HFFc6 (cell line): ENCODE measurements at places on chromosomes 6 and 20. TPM values are rescaled to one million over a fixed set of nuclear protein-coding genes. Genes with fewer than 3 reads are reported as not detected.
A peak's percentile ranks its signal among the peaks of the same experiment; 100 is the strongest.

MTG2 gene
- total RNA-seq, result 27.9 to 31.8 TPM (median 31.2 TPM) in 3 replicates

PRR18 gene
- not detected in 3 replicates for total RNA-seq

SLC12A5 gene
- total RNA-seq, result 0.61 to 0.72 TPM in 2 of 3 replicates, not detected in the other

CENPB gene
- 109 to 127 TPM (median 120 TPM) in 3 replicates for total RNA-seq

CDH22 gene
- not detected in 3 replicates for total RNA-seq

MLN gene
- not detected in 3 replicates for total RNA-seq

- H3K27me3 ChIP-seq, result no peaks in the 10 kb centered on the region
- peak overlapping the region; percentile 30 for H3K27ac ChIP-seq
- H3K36me3 ChIP-seq, result peaks cover 16% of the 10 kb centered on the region
- no peak for DNase-seq
These were observed 7.7 kb downstream of the PHIP start for GRCh38 chr6:79070206-79070825.

DNA sequence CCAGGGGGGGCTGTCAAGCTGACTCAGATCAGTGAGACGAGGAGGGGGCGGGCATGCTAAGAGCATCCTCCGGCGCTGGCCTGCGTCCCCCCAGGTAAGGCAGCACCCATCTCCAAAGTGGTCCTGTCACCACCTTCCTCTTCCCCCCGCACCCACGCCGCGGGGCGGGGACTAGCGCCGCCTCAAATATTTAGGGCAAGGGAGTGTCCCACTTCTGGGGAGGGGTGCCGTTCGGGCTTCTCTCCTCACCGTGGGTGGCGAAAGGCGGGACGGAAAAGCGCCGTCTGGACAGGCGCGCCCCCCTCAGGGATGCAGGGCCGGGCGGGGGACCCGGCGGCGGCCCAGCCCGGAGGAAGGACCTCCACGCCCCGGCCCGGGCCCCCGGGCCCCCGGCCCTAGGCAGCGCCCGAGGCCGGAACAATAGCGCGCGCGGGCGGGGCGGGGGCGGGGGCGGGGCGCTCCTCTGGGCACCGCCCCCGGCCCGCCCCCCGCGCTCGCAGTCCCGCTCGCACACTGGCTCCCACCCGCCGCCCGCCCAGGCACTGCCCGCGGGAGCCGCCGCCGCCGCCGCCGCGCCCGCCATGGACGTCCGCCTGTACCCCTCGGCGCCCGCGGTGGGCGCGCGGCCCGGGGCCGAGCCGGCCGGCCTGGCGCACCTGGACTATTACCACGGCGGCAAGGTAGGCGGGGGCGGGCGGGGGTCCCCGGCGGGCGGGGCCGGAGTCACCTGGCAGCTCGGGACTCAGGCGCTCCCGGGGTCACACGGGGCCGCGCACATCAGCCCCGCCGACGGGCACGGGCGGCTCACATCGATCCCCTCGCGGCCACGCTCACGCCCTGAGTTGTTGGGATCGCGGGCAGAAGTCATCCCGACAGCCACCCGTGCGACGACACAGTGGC is at the start of gene TOX2:
TSS of gene TOX2 (plus strand) at position 542 of the 900 bp plus-strand sequence. CDS start at position 582, 40 bp downstream.
- H3K36me3 ChIP-seq, result peaks cover 9% of the 10 kb centered on the region
- DNase-seq, result peak; percentile 30
- H3K4me3 ChIP-seq, result peak within 1 kb of the TSS; percentile 96
- H3K27me3 ChIP-seq, result peaks cover 2% of the 10 kb centered on the region
- peaks cover 57% of the 10 kb centered on the region for H3K4me1 ChIP-seq

GRCh38 chr6:85015396-85015990 is 251.1 kb upstream of the TBX18 start:
- no peaks in the 10 kb centered on the region for H3K36me3 ChIP-seq
- no peak overlapping the region for H3K27ac ChIP-seq
- H3K4me3 ChIP-seq, result no peak overlapping the region
- H3K4me1 ChIP-seq, result no peaks in the 10 kb centered on the region

- DNase-seq, result no peak
- peaks cover 5% of the 10 kb centered on the region; the same call in 1 of the 2 replicates for H3K27me3 ChIP-seq
- H3K4me3 ChIP-seq, result no peak overlapping the region
These were observed 18.5 kb upstream of the FAM184A start for GRCh38 chr6:119096721-119097565.

GRCh38 chr6:30599625-30600324 is 17.3 kb downstream of the PPP1R10 start:
- no peaks in the 10 kb centered on the region for H3K4me1 ChIP-seq
- no peak overlapping the region for H3K4me3 ChIP-seq
- peaks cover 31% of the 10 kb centered on the region for H3K36me3 ChIP-seq
- H3K27me3 ChIP-seq, result peaks cover 12% of the 10 kb centered on the region

GRCh38 chr20:35146299-35146919 is 727 bp downstream of the EDEM2 start:
- no peaks in the 10 kb centered on the region for H3K36me3 ChIP-seq
- peak overlapping the region; percentile 95 for H3K27ac ChIP-seq
- peaks cover 42% of the 10 kb centered on the region for H3K4me1 ChIP-seq
- H3K27me3 ChIP-seq, result no peaks in the 10 kb centered on the region

- H3K36me3 ChIP-seq, result peaks cover 39% of the 10 kb centered on the region
- H3K4me1 ChIP-seq, result peaks cover 7% of the 10 kb centered on the region
- no peak for DNase-seq
- H3K27me3 ChIP-seq, result no peaks in the 10 kb centered on the region; the same call in 1 of the 2 replicates
- no peak overlapping the region for H3K27ac ChIP-seq
- H3K4me3 ChIP-seq, result no peak overlapping the region
These were observed 759.8 kb upstream of the CITED2 start for GRCh38 chr6:140134224-140134623.

DNA sequence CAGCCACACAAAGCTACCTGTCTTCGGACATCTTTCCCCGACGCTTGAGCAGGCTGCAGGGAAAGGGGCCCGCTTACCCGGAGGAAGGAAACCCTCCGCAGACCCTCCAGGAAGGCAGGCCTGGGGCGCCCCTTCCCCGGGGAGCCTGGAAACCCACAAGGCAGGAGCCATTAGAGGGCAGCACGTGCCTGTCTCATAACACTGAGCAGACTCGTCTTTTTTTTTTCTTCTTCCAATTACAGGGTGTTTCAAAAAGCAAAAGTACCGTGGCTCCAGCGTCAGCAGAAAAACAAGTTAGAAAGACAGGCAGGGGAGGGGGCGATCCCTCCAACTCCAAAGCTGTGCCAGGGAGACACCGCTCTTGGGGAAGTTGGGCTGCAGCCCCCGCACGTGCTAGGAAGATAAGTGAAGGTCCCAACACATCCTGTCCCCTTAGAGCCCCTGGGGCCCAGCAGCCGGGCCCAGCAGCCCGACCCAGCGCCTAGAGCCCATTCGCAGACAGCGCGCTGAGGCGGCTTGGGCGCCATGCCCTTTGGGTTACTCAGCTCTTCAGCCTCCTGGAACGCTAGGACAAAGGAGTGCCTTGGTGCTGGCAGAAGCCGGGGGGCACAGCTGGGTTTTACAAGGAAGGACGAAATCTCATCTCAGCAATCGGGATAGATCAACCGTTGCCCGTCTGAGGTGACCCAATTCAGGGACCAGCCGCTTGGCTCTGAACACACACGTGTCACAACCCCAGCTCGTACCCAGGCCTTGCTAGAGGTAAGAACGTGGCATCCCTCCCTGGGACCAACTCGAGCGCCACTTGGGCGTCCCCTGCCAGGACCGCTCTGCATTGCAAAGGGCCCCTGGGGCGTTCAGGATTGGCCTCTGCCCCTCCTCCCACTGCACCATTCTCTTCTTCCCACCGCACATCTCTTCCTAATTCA is 136.3 kb downstream of the LY86 start:
- H3K36me3 ChIP-seq, result no peaks in the 10 kb centered on the region
- peaks cover 12% of the 10 kb centered on the region for H3K4me1 ChIP-seq
- peak overlapping the region; percentile 77 for H3K4me3 ChIP-seq
- DNase-seq, result peak; percentile 39
